Activated T-helper 17 cell treated with anti-CD3 and anti-CD28 coated beads, Interleukin-2, amount 50 U/mL, for 72 hours (primary cell): ENCODE measurements at places on chromosomes 7 and 10. TPM values are rescaled to one million over a fixed set of nuclear protein-coding genes. Genes with fewer than 3 reads are reported as not detected.
A peak's percentile ranks its signal among the peaks of the same experiment; 100 is the strongest.

The KIAA1217 gene
- 2.6 TPM for total RNA-seq

The ATG9B gene
- 2.9 TPM for total RNA-seq

- ATAC-seq, result no peak
These were observed 286.2 kb downstream of the RPS24 start for GRCh38 chr10:78319841-78320240.

GRCh38 chr10:62894156-62894555, 78.0 kb upstream of the EGR2 start:
- ATAC-seq, result no peak

DNA sequence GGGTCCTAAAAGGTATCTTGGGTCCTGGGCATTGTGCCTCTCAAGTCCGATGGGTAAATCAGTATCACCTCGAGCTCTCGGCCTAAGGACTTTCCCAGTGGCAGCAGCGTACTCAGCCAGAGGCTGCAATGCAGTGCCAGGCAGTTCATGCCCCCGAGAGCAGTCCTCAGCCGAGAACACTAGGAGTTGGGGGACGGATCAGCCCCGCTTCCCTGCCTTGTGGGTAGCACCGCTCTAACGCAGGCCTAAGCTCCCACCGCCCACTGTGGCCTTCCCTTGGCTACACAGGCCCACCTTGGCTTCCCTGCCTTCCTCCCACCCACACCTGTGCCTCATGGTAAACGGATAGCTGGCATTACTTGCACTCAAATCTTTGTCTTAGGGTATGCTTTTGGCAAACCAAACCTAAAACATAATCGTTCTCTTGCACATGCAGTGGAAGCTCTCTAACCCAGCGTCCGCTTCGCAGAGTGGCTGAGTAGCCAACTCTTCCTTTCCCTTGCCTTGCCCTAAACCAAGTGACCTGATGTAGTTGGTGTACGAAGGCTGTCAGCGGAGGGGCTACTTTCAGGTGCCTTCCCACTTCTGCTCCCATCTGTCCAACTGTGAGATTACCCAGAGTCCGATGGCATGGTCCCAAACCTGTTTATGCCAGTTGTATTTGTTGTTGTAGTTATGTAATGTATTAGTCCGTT, 73.2 kb upstream of the CHST15 start:
- no peak for ATAC-seq

DNA sequence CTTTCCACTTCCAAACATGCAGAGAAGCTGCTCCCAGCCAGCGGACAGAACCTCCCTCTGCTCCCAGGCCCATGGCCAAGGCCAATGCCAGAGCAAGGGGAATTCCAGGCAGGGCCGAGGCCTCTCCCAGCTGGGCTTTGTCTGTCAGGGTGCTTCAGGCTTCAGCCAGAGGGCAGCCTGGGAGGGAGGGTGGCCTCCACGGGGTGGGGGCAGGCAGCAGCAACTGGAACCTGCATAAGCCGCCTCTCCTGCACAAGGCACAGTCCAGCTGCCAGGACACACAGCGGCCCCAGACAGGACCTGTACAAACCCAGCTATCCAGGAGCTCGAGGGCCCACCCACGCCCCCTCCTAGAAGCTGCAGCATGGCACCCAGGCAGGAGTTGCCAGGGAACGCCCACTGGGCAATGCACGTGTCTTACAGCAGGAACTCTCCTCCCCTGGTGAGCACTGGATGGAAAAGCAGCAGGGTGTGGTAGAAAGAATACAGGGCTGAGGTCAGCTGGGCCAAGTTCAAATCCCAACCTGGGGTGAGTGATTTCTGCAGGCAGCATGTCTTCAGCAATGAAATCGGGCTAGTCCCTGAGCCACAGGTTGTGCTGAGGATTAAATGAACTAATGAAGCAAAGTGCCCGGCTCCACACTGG, 7.6 kb downstream of the FAM53B start:
- ATAC-seq, result no peak

GRCh38 chr7:99437946-99438572, 539 bp downstream of the PTCD1 start:
- ATAC-seq, result peak; percentile 19
